CD4-positive, alpha-beta T cell treated with Interleukin-15 for 4 hours (primary cell): ENCODE measurements at places on chromosomes 3 and 15.

GRCh38 chr3:153961494-153961893 lies 159.7 kb upstream of the ARHGEF26 start:
- no peak for DNase-seq

GRCh38 chr3:46213201-46213600 lies 5.1 kb upstream of the CCR1 start:
- DNase-seq, result peak; percentile 53

- DNase-seq, result no peak
These were observed 189.7 kb downstream of the MEX3B start for GRCh38 chr15:81856001-81856633.

GRCh38 chr3:14538451-14539088 lies 1.6 kb downstream of the GRIP2 start:
- DNase-seq, result no peak

- DNase-seq, result no peak
These were observed at the start of gene LYZL4 for GRCh38 chr3:42410370-42411131. TSS of gene LYZL4 (minus strand) at chr3:42410610. CDS start at chr3:42407251, 3,359 bp downstream.

- peak; percentile 79 for DNase-seq
These were observed 202.5 kb upstream of the TLE3 start for GRCh38 chr15:70299931-70300869.

- no peak for DNase-seq
These were observed 17.9 kb upstream of the EHD4 start for GRCh38 chr15:41990243-41990605.

GRCh38 chr15:66649235-66649984 lies 52.6 kb upstream of the SMAD6 start:
- no peak for DNase-seq

DNA sequence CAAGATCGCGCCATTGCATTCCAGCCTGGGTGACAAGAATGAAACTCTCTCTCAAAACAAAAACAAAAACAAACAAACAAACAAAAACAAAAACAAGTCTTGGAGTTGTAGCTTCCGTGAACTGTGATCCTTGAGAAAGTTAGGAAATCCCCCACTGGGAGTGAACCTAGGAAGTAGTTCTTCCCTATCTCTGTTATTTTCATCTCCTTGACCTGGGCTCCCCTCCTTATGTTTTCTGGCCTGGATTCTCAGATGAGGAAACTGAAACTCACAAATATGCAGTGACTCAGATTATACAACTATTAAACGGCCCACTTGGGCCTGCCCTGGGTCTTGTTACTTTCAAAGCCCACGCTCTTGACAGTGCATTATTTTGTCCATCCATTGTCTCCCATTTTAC lies 29.7 kb downstream of the SAXO2 start:
- no peak for DNase-seq

DNA sequence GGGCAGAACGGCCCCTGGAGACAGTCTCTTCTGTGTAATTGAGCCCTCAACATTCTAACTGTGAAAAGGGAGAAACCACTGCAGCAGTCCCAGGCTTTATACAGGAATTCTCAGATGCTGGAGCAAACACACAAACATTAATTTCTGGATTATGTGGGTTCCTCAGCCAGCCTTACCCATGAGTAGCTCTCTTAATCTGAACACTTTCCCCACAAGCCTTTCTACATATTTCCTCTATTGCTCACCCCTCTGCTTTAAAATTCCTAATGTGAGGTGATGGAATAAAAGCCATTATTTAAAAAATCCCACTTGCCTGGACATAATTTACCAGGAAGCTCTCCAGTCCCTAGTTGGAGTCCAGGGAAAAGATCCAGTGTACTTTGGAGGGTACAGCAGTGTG lies 139.0 kb downstream of the CTNNB1 start:
- DNase-seq, result no peak

- no peak for DNase-seq
These were observed 289.1 kb downstream of the GAP43 start for GRCh38 chr3:115912372-115912771.

DNA sequence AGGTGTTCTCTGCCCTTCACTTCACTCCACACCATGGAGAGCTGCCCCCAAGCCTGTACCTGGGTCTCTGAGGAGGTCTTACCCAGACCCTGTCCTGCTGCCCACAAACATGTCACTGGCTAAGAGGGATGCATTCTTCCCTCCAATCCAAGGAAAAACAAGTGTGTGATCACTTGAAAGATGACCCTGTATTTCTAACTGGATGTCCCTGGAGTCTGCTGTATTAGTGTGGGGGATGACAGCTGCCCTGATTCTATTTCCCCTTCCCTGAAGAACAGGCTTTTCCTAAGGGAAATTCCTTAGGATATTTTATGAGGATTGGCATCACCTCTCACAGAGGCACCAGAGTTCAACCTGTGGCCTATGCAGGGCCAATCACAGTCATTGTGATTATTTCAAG lies 55.0 kb upstream of the GATA2 start:
- DNase-seq, result no peak

GRCh38 chr15:90449206-90449735 lies 61.2 kb downstream of the IQGAP1 start:
- no peak for DNase-seq

DNA sequence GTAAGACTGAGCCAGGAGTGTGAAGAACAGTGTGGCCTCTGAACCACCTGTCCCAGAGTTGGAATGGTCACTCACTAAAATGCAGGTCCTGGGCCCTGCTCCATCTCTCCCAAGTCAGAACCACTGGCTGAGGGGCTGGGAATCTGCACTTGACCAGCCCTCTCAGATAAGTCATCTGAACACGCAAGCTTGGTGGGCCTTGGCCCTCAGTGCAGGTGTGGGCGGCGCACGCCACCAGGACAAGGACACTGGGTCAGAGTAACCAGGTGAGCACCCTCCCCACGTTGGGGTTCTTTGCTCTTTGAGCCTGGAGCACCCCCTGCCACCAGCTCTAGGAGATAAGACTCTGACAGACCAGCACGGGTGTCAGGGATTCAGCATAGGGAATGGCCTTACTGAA lies 42.7 kb downstream of the KIF9 start:
- no peak for DNase-seq

DNA sequence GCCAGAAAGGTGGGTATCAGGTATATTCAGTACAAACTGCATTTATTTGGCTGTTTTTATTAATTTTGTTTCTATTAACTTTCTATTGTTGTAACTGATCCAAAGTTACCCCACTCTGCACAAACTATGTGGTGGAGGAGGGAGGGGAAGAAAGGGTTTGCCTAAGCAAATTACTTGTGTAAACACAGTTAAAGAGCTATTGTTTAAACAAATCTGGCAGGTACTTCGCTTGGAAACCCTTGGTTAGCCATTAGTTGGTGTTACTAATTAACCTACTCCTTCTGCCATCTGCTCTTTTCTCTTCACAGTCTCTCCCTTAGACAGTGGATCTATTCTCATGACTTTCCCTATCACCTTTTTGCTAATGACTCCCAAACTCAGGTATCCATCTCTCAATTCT lies 328.4 kb upstream of the NECTIN3 start:
- DNase-seq, result no peak

DNA sequence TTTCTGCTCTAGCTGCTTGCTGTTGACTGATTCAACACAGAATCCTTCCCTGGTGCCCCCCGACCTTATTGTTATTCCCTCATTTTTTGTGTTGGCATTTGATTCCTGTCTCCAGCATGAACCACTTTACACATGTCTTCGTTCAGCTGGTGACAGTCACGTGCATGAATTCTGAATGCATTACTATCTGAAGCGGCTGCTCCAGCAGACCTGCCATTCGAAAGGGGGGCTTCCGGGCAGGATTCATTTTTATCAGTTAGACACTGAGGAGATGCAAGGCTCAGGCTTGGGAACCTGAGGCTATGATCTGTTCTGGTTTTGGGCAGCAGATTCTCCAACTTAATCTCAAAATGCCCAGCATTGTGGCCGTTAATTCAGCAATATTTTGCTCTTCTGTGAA lies 336.2 kb downstream of the EPHB1 start:
- DNase-seq, result no peak

GRCh38 chr3:66856533-66856932 lies 141.6 kb upstream of the KBTBD8 start:
- no peak for DNase-seq

GRCh38 chr3:138875754-138876664 lies 41.3 kb upstream of the PIK3CB start:
- peak; percentile 4 for DNase-seq

DNA sequence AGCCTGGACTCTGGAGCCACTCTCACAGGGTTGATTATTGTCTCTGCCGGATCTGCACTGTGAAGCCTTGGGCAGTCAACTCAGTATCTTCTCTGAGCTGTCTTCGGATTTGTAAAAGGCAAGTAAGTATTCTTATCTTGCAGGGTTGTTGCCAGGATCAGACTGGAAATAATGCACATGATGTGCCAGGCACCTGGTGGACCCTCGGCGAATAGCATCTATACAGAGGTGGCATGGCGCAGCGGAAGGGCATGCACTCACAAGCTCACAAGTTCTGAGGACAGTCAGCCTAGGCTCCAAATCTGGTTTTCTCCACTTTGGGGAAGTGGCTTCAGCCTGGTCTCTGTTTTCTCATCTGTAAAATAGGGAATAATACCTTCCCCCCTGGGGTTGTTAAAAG lies 113.9 kb downstream of the SRGAP3 start:
- DNase-seq, result no peak

GRCh38 chr15:80288131-80288530 lies 36.1 kb upstream of the CTXND1 start:
- DNase-seq, result no peak

DNA sequence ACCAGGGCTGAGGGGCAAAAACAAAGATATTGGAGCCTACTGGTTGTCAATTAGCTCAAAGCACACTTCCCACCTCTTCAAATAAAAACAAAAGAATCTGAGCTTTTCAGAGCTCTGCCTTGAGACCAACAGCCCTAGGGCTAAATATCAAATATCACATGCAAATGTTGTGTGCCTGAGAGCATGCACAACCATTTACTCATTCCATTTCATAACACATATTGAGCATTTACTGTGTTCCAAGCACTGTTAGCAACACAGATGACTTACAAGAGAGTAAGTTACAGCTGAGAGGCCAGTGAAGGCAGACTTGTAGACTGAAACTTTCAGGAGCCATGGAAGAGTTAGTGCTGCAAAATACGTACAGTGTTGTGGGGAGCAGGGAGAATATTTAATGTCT lies 222.4 kb downstream of the CPNE4 start:
- DNase-seq, result no peak

DNA sequence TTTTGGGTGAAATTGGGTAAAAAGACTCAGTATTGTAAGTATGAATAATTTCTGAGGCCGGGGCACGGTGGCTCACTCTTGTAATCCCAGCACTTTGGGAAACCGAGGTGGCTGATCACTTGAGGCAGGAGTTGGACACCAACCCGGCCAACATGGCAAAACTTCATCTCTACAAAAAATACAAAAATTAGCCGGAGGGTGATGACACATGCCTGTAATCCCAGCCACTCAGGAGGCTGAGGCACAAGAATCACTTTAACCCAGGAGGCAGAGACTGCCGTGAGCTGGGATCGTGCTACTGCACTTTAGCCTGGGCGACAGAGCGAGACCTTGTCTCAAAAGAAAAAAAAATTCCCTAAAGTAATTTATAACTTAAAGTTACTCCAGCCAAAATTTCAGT lies 162.2 kb downstream of the APBA2 start:
- DNase-seq, result no peak

GRCh38 chr15:25735550-25736384 lies 127.4 kb downstream of the ATP10A start:
- DNase-seq, result no peak

DNA sequence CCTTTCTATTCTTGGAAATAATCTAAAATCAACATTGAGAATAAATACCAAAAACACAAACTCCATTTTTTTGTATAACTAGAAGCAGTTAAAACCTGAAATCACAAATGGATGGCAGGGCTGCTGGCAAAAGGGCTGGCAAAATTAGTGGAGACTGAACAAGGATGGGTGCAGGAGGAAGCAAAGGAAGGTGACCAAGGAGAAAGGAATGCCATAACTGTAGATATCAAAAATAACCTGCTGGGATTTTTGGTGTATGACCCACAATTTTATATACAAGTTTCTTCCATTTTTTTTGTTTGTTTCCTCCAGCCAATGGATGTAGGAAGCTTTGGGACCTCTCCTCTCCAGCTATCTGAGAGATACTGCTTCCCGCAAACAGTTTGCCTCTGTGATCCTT lies 12.7 kb downstream of the CFAP44 start:
- DNase-seq, result no peak

- no peak for DNase-seq
These were observed 17.7 kb upstream of the SLC6A1 start for GRCh38 chr3:10974746-10975375.

GRCh38 chr3:34676436-34676835 lies 878.0 kb downstream of the PDCD6IP start:
- DNase-seq, result no peak

GRCh38 chr3:195916291-195916690 lies 7.9 kb upstream of the TNK2 start:
- DNase-seq, result no peak

- no peak for DNase-seq
These were observed 6.6 kb downstream of the DUOX1 start for GRCh38 chr15:45136378-45136764.

DNA sequence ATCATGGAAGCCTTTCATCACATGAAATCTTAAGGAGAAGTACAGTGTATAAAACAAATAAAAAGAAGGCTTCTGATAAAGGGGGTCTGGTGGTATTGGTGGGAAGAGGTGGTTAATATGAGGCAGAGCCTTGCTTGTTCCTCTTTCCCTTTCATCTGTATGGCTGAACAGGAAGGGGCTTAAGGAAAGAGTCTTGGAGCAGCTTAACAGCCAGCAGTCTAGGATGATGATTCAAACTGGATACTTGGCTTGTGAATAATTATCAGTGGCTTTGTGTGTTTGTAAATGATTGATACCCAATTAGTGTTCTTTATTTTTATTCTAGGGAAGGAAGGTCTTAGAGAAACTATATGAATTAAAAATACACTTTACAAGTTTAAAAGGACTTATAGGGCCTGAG lies 29.1 kb upstream of the TCAIM start:
- DNase-seq, result no peak

DNA sequence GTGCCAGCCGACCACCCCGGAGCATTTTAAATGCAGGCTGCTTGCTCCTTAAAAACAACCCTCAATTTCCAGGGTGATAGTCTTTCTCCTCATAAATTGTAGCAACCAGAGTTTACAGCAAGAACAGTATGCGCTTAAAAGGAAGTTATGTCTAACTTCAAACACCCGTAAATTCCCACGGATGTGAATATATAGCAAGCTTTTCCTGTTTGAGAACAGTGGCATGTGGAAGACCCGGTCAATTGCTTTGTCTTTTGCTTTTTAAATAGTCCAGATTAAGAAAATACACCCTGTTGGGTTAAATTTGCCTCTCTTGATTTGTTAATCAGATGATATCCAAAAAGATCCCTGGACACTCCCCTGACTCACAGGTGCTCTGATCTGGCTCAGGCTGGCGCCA lies 20.8 kb downstream of the MRPS25 start:
- no peak for DNase-seq

GRCh38 chr3:154135511-154136173 lies 14.5 kb downstream of the ARHGEF26 start:
- DNase-seq, result no peak

GRCh38 chr15:46855388-46855787 lies 861.9 kb upstream of the SEMA6D start:
- no peak for DNase-seq

GRCh38 chr3:111080413-111080812 lies 8.8 kb downstream of the NECTIN3 start:
- no peak for DNase-seq

- no peak for DNase-seq
These were observed 108.4 kb downstream of the OXNAD1 start for GRCh38 chr3:16373341-16373946.

GRCh38 chr15:25694239-25694584 lies 168.9 kb downstream of the ATP10A start:
- DNase-seq, result no peak
